ENCODE measurements at places on chromosomes 4 and X. TPM values are rescaled to one million over a fixed set of nuclear protein-coding genes. Genes with fewer than 3 reads are reported as not detected.

TGIF2LX gene
- total RNA-seq = not detected

SLC34A2 gene
- not detected for total RNA-seq

CCDC110 gene
- total RNA-seq = 1.8 TPM

MGAT4D gene
- total RNA-seq = not detected

All from melanocyte of skin (primary cell).